Left renal cortex interstitium (tissue), 4 donors: ENCODE measurements at places on chromosomes 16 and 17. TPM values are rescaled to one million over a fixed set of nuclear protein-coding genes. Genes with fewer than 3 reads are reported as not detected.

DNA sequence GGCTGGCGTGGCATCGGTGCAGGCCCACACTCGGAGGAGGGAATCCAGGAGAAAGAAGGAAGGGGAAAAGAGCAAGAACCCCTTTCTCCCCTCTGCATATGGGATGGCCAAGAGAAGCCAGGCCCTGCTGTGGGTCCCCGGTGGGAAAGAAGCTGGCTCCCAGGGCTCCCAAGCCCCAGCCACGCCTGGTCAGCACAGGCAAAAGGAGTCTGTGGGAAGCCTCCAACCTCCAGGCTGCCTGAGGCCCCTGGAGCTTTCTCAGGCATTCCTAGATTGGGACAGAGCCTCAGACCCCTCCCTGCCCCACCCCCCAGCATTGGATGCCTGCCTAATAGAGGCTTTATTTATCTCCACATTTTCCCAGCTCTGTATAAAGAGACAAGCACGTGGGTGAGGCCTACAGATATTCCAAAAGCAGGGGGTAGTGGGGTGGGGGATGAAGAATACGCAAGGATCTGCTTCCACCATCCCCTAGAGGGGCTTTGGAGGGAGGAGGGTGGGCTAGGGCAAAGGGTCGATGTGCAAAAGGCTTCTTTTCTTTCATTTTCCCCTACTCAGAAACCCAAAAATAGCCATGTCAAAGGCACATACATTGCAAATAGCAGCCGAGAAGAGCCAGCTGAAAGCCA lies 56.4 kb downstream of the MPRIP start:
- peak; percentile 69 for DNase-seq

GRCh38 chr16:19588661-19589060 lies 33.2 kb downstream of the VPS35L start:
- no peak for DNase-seq

- DNase-seq = no peak
These were observed 474.6 kb downstream of the PMP22 start for GRCh38 chr17:14790521-14790920.

GRCh38 chr17:32111141-32111771 lies 31.0 kb upstream of the RHOT1 start:
- DNase-seq = no peak

- no peak for DNase-seq
These were observed 40.7 kb upstream of the SLC12A3 start for GRCh38 chr16:56824331-56824730.

GRCh38 chr16:75192606-75193264 lies 14.2 kb downstream of the CTRB2 start:
- no peak for DNase-seq

DNA sequence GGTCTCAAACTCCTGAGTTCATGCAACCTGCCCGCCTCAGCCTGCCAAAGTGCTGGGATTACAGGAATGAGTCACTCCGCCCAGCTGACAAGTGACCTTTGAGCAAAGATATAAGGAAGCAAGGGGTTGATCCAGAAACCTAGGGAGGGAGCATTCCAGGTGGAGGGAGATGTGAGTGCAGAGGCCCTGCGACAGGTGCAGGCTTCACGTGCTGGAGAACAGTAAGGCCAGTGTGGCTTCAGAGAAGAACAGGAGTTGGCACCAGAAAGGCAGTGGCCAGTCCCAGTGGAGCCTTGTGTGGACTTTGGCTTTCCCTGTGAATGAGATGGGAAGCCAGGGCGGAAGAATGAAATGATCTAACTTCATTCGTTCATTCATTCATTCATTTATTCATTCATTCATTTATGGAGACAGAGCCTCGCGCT lies 73.6 kb upstream of the HAS3 start:
- DNase-seq = no peak

DNA sequence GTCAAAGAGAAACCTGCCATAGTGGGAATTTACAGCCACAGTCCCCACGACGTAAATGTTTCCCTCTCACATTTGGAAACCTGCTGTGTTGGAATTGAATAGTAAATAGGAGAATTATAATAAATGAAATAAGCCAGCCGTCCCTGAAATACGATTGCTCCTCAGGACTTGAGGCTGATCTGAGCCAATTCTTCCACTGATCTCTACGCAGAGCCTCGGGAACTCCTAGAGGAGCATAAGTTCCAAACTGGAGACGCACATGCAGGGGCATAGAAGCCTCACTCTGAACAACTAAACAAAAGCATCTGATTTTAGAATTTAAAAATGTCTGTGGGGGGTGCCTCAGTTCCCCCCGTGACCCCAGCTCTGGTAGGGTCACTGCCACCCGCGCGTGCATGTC lies 10.2 kb upstream of the TEX19 start:
- no peak for DNase-seq

GRCh38 chr16:61887903-61888302 lies 148.3 kb downstream of the CDH8 start:
- no peak for DNase-seq

DNA sequence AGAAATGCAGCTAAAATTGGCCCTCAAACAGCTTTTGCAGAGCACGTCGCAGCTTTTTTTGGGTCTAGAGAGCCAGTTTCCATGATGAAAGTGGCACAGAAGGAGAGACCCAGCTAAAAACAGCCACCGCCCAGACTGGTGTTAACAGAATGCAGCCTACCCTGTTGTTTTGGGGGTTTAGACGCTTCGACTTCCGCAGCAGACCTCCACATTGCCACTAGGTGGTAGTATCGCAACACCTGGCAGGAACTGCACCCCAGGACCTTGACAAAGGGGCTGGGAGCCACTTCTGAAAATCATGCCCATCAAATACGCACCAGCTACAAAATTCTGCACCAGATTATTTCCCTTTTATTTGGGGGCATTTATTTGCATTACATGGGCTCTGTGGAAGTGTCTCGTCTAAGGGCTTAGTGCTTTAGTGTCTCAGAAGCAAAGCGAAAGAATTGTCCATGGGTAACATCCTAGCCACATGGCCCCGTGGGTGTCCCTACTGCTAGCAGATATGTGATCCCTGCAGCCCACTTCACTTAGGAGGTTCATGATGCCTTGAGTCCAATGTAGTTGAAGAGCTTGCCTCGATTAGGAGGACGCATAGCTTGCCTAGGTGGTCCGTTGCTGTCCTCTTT lies 167.1 kb downstream of the HAPSTR1 start:
- peak; percentile 13 for DNase-seq

DNA sequence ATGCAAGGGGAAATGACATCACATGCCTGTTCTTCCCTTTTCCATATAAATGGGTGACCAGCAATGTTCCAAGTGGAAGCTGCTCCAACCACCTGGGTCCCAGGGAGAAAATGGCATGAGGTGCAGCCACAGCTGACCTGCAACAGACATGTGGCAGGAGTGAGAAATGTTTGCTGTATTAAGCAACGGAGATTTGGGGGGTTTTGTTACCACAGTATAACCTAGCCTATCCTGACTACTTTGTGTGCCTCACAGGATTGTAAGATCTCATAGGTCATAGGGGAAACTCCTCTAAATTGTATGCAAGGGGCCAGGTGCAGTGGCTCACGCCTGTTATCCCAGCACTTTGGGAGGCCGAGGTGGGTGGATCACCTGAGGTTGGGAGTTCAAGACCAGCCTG lies 12.0 kb downstream of the CDIPT start:
- no peak for DNase-seq

DNA sequence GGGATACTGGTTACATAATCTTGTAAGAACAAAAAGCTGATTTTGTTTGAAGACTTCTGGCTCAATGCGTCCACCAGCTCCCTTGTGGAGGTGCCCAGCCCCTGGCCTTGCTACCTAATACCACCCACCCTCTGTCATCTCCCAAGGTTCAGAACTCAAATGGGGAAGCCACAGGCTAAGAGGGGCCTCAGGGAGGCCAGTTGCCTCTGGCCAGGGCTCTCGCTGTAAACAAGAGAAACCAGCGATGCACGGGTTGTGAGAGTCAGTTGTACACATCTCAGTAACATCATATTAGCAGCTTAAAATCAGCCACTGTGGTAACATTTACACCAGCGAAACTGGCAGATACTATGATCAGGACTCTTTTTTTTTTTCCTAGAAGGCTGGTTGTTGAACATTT lies 6.0 kb downstream of the TEKT5 start:
- no peak for DNase-seq

DNA sequence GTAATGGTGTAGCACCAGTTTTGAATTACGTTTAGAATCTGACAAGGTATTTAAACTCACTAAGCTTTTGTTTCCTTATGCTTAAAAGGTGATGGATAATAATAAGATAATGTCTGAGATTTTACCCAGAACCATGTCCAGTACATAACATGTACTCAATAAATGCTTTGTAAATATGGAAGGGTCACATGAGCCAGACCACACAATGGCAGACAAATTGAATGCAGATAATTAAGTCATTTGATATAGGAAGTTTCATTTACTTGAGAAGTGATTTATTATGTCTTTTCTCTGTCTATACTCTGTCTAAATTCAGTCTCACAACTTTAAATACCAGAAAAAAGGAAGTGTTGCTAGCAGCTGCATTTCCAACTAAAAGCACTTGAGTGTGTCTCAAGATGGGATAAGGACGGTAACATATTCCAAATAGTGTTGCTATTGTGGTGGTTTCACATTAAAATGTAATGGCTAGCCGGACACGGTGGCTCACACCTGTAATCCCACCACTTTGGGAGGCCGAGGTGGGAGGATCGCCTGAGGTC lies 52.5 kb upstream of the DHX40 start:
- no peak for DNase-seq

- no peak for DNase-seq
These were observed 845 bp downstream of the SGCA start for GRCh38 chr17:50166518-50167181.

- DNase-seq = peak; percentile 34
These were observed 5.9 kb downstream of the DPEP2 start for GRCh38 chr16:67993207-67994039.

GRCh38 chr17:41393294-41393693 lies 4.1 kb downstream of the KRT31 start:
- DNase-seq = no peak

DNA sequence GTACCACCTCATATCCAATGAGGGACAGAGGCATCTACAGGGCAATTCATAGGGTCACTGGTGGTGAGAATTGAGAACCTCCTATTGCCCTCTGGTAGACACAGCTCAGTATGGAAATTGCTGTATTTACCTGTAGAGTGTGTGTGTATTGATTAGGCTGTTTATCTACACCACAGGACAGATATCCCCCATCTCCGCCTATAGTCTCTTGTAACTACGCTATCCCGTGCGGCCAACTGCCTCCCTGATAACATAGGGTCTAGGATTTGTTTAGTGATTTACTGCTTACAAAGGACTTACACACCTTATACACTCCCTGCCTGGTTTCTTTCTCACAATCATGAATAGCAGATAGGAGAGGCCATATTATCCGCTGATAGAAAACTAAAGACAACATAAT lies 1.7 kb upstream of the STAT3 start:
- DNase-seq = no peak

GRCh38 chr16:11187522-11188023 lies 68.4 kb downstream of the SOCS1 start:
- no peak for DNase-seq

DNA sequence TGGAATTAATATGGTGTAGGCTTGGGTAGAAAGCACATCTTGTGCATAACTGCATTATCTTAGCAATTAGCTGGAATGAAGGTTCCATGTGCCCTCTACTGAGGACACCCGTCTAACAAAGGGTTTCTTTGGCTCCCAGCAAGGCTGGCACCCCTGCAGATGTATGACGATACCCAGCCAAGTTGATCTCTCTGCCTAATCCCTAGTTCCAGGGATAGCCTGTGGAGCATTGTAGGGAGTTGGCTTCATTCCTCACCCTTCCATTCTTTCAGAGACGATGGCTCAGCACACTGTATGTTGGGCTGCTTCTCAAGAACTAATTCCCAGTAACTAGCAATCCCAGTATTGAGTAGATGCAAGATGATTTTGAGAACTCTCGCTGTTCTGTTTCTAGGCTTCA lies 182.5 kb downstream of the SNX29 start:
- no peak for DNase-seq

- no peak for DNase-seq
These were observed 21.0 kb upstream of the ITGAX start for GRCh38 chr16:31333686-31334649.

DNA sequence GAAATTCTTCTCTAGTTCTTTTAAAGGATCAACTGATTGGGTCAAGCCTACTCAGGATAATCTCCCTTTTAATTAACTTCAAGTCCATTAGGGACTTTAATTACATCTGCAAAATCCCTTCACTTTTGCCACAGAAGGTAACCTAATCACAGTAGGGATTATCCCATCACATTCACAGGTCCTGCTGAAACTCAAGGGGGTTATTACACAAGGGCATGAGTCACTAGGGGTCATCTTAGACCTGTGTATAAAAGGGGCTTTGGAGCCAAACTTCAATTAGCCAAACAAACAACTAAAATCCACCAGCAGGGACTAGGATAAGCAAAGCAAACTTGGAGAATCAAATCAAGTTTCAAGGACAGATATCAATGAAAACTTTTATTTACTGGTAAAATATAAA lies 19.4 kb downstream of the CIAPIN1 start:
- no peak for DNase-seq

DNA sequence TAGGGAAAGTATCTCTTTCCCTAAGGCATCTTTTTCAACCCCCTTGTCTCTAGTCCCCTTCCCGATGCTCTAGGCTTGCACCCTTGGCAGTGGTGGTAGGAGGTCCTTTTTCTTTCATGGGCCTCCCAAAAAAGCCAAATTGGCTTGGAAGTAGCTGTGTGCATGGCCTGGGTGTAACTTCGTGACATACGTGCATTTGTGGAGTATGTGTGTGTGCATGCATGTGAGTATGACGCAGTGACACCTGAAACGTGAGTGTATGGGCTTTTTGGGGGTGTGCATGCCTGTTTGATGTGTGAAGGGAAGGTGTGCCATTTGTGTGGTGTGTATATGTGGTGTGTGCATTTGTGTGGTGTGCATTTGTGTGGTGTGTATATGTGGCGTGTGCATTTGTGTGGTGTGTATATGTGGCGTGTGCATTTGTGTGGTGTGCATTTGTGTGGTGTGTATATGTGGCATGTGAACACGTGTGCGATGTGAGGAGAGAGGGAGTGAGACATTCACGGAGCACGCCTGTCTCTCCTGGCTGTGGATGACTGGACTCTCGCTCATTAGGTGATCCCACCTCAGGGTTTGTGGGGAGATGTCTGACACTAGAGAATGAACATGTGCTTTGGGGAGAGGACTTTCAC lies 15.7 kb downstream of the IGFBP4 start:
- no peak for DNase-seq

DNA sequence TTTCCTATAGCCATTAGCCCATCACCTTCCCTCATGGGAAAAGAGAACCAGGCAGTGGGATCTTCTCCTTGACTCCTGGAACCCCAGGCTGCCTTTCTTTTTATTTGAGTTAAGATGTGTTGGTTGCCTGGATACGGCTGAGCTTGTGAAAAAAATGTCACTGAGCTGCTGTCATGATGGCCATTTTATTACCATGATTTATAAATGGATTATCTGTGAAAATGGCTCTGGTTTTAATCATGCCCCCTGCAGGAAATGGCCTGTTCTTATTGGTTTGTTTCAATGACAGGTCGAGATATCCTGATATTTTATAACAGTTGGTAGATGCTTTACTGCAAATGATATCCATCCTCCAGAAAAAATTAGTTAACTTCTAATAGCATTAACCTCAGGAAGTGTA lies 640.4 kb downstream of the CDH11 start:
- no peak for DNase-seq

GRCh38 chr16:68073902-68074760 lies 11.0 kb upstream of the NFATC3 start:
- DNase-seq = no peak

C1QL1 gene
- polyA plus RNA-seq = 3.6 TPM

TNRC6A gene
- 44.8 TPM for polyA plus RNA-seq

YPEL2 gene
- polyA plus RNA-seq = 33.9 TPM

RAPGEFL1 gene
- polyA plus RNA-seq = 15.0 TPM

CIAPIN1 gene
- 92.4 TPM for polyA plus RNA-seq

EXOC3L1 gene
- polyA plus RNA-seq = 7.2 TPM

CDRT15L2 gene
- not detected for polyA plus RNA-seq

KRTAP4-9 gene
- polyA plus RNA-seq = not detected

RHBDL1 gene
- 1.4 TPM for polyA plus RNA-seq

NUPR1 gene
- 15.9 TPM for polyA plus RNA-seq

ARHGAP23 gene
- 70.4 TPM for polyA plus RNA-seq
